ENCODE measurements at places on chromosomes 1 and 21. TPM values are rescaled to one million over a fixed set of nuclear protein-coding genes. Genes with fewer than 3 reads are reported as not detected.

DNA sequence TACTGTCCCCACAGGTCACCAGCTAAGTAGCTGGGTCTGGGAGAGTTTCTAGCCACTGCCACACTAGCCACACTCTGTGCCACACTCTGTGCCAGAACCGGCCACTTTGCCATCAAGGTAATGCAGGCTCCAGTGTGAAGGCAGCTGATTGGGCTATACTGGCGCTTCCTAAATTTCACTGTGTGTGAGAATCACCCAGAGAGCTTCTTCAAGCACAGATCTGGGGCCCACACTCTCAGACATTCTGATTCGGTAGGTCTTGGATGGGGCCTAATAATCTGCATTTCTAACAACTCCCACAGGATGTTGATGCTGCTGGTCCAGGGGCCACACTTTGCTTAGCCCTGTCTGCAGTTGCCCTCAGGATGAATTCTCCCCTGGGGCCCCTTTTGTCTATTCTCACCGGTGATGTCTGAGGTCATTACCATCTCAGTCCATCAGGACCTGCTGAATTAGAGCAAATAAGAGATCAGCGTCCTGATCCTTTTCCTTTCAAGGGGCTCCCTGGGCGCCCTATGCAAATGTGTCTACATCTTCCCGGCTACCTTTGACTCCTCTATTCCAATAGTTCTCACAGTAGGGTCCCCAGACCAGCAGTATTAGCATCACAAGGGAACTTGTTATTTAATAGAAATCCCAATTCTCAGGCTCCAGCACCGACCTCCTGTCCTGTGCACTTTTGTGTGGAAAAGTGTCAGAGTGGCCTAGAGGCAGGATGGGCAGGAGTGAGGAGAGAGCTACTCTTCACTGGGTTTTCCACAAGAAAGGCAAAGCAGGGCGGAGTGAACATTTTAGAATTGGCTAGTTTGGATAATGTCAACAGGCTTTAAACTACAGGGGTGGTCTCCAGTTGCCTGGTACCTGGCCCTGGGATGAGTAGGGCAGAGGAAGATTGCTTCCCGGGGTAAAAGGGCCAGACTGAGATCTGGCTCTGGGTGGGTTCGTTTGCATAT, 24.7 kb upstream of the LRRN2 start:
- DNase-seq: no peak

DNA sequence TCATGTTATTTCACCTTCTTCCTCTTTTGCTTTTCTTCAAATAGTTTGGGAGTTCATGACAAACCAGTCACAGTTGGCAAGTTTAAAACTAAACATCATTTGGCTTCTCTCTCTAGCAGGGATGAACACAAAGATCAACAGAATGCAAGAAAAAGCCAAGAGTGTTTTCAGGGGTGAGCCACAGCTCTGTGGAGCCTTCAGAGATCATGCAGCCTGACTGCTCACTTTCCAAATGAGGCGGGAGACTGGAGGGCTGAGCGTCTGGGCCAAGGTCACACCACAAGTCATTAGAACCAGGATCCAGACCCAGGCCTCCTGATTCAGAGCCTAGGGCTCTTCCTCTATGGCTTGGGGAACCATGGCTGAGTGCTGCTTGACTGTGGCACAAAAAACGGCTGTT, 2.7 kb downstream of the DPT start:
- DNase-seq: no peak

GRCh38 chr1:159884296-159884695, 15.7 kb downstream of the CFAP45 start:
- DNase-seq: no peak

GRCh38 chr1:118116401-118116800, 68.6 kb downstream of the SPAG17 start:
- DNase-seq: no peak

GRCh38 chr1:96164053-96164452, 557.5 kb upstream of the PTBP2 start:
- no peak for DNase-seq

DNA sequence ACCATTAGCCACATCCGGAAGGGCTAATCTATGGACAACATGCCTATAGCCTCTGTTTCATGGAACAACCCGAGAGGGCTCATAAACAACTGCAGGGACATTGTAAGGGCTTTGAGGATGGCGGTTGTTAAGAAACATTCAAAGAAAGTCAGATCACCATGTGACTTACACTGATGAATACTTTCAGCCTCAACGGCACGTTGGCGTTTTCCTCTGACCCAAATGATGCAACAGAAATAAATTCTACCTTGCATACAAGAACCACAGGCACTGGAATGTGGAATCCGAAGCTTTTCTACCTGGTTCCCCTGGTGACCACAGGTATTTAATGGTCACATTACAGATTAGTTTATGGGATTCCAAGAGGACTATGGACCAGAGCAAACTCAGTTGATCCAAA, 107.0 kb downstream of the CLIC6 start:
- no peak for DNase-seq

GRCh38 chr1:109895720-109896504, 14.7 kb upstream of the CSF1 start:
- peak; percentile 69 for DNase-seq

DNA sequence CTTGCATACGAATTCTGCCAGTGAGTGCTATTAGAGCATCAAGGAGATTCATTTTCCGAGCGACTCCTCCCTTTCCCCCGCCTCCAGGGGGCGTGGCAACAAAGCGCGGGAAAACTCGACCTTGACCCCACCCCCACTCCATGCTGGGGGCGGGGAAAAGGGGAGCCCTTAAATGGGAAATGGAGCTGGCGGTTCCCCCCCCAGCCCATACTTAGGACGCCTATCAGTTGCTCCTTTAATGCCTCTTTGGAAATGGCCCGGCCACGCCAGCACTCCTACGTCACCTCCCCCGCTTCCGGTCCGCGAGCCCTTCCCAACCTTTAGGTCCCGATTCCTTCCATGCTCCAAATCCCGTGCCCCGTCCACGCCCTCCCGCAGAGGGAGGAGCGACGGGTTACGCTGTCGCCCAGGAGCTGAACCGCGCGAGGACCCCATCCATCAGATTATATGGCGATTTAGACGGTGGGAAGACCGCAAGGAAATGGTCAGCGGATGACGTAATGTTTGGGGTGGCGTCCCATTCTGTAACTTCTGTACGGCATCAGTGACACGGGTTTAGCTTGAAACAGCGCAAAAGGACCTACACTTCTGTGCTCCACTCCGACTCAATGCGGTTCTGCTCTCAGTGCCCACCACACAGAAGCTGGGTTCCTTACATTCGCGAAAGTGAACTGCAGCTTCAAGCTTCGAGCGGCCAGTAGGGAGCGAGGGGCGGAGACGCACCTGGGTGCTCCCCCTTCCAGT, 702 bp upstream of the ZNF687 start:
- DNase-seq: peak; percentile 98

DNA sequence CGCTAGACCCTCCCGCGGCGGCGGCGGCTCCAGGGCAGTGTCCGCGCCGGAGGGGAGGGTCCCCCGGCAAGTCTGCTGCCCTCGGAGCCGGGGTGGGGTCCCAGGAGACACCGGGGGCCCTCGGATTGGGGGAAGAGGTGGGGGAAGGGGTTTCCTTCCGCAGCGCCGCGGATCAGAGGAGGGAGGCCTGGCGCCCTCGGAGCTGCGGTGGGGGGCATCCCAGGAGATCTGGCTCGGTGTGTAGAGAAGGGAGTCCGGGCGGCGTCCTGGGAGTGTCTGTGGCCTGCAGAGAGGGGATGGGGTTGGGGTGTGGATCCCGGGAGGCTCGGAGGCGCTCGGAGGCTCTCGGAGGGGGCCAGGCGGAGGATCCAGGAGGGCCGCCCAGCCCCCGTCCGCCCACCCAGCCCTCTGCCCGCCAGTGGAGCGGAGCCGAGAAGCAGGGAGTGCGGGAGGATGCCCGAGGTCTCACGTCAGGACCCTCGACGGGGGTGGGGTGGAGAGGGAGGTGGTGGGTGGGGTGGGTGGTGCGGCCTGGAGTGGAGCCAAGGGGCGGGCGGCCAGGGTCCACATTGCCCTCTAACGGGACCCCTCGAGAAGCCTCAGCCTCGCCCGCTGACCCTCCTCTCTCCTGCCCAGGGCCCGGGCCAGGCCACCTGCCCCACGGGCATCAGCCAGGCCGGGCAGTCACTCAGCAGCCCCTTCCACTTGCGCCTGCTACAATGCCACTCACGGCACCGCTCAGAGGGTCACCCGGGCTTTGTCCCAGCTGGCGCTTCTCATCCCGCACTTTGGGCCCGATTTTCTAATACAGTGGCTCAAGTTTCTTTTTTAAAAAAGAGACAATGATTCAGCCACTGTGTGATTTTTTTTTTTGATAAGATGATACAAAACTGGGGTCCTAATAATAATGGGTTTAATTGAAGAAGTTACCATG, 60.2 kb upstream of the ARHGEF16 start:
- DNase-seq: peak; percentile 38

DNA sequence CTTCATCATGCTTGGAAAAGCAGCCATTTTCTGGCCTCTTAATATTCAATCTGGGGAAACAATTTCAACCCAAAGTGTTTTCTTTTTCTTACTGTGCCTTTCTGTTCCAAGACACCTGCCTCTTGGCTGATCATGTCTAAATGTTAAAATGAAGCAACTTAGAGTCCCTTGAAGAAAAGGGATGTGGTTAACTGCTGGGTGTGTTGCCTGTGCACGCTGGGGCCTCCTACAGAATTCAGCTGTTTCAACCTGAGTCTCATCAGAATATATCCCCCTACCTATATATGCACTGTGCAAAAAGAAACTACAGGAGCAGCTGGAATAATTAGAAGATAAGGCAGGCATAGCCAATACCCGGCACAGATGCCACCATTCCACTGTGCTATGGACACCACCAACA, 222.0 kb downstream of the OMA1 start:
- DNase-seq: no peak

DNA sequence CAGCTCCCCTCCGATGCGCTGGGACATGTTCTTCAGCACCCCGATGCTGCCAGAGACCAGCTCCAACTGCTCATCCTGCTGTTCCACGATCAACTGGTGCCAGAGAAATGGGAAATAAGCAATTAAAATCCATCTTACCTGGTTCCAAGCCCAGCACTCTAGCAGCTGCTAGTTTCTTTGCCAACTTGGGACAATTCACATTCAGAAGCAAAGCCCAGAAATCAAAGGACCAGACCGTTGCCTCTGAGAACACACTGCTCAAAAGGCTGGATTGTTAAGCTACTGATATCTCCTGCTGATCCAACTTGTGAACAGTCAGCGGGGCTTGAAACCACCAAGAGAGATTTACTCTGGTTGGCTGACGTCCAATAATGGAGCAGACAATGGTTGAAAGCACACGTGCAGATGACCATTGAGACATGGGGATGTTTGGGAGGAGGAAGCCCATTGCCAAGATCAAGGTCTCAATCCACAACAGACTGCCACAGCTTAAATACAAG, 34.4 kb downstream of the STX6 start:
- no peak for DNase-seq

DNA sequence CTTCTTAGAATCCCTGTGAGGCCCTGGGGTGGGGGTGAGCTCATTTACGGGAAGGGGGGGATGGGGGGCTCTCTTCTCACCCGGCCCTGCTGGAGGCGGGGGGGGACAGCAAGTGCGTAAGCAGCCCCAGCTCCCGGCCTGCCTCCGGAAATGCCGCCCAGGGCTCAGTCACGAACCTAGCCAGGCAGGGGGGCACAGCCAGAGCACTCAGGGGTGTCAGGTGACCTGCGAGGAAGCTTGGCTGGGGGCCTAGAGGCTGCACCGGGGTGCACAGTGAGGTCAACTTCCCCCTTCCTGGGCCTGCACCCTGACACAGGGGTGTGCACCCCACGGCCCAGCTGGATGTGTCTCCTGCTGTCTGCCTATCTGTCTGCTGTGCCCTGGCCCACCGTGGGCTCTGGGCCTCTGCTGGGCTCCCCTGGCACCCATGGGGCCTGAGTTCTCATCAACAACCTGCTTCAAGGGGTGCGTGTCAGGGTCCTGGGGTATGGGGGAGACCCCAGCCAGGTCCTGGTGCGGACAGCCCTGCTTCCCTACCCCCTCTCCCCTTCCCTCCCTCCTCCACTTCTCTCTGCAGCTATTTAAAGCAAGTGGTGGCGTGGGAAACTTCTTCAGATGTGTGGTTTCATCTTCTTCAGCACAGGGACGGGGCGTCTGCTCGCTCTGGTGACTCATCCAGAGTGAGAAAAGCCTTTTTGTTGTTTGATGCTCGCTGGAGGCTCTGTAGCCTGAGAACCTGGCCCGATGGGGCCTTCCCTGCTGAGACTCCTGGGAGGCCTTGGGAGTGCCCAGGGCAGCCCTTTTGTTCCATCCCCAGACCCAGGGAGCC, 92.5 kb upstream of the RUNX3 start:
- DNase-seq: peak; percentile 69

DNA sequence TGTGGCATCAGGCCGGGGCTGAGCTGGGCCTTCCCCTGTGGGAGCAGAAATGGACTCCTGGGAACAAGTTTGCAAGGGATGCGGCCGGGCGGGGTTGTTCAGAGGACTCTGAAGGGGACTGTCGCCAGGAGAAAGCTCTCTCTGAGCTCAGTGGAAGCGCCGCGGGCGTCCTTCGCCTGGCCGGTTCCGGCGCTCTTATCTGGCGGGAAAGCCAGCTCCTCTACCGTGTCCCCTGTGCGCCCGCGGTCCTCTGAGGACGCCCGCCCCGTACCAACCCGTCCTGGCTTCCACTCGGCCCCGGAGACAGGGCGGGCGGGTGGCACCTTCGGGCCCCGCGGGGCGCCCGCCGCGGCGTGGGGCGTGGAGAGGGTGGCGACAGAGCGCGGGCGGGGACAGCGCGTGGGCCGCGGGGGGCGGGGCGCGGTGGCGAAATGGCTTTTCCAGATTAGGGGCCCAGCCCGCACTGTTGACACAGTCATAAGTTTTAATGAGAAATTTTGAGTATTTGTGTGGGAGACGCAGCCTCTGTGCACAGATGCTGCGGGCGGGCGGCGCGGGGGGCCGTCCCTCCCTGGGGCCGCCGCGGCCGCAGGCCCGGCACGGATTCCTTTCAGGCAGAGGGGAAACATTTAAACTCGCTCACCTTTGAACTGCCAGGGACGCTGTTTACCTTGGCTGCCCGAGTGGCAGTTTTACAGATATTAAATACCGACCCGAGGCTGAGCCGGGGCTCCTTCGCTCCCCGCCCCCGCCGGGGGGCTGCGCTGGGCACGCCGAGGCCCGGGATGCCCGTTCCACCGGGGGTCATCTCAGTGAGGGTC, 70.2 kb downstream of the FOXD2 start:
- peak; percentile 50 for DNase-seq

DNA sequence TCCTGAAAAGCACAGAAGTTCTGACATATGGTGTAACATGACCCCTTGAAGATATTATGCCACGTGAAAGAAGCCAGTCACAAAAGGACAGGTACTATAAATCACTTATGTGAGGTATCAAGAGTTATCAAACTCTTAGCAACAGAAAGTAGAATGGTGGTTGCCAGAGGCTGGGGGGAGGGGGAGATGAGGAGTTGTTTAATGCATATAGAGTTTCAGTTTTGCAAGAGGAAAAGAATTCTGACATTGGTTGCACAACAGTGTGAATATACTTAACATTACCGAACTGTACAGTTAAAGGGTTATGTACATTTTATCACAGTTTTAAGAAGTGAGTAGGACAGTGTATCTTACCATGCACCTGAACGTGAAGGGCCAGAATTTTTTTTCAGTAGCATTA, 80.0 kb downstream of the USP25 start:
- no peak for DNase-seq

RGSL1 gene
- total RNA-seq: not detected

PYHIN1 gene
- 0.22 TPM for total RNA-seq

KCNN3 gene
- 3.4 TPM for total RNA-seq

All from Right ventricle myocardium superior (tissue), 1 donor.